ENCODE measurements at places on chromosomes 3 and 15. TPM values are rescaled to one million over a fixed set of nuclear protein-coding genes. Genes with fewer than 3 reads are reported as not detected.

Gene SOX2
- 0.07 TPM for total RNA-seq

Gene SPTSSB
- total RNA-seq = 0.03 TPM

Gene RTP1
- total RNA-seq = not detected

Gene UBAP1L
- total RNA-seq = 0.49 TPM

Gene IL17RE
- total RNA-seq = 12.8 TPM

Gene LEKR1
- 0.67 TPM for total RNA-seq

Gene HCLS1
- total RNA-seq = 1.6 TPM

Gene KBTBD8
- 4.4 TPM for total RNA-seq

Gene ASB7
- total RNA-seq = 11.8 TPM

Gene MESP2
- total RNA-seq = 0.88 TPM

Measured in foreskin keratinocyte (primary cell).